ENCODE measurements at places on chromosomes 2 and 18.

DNA sequence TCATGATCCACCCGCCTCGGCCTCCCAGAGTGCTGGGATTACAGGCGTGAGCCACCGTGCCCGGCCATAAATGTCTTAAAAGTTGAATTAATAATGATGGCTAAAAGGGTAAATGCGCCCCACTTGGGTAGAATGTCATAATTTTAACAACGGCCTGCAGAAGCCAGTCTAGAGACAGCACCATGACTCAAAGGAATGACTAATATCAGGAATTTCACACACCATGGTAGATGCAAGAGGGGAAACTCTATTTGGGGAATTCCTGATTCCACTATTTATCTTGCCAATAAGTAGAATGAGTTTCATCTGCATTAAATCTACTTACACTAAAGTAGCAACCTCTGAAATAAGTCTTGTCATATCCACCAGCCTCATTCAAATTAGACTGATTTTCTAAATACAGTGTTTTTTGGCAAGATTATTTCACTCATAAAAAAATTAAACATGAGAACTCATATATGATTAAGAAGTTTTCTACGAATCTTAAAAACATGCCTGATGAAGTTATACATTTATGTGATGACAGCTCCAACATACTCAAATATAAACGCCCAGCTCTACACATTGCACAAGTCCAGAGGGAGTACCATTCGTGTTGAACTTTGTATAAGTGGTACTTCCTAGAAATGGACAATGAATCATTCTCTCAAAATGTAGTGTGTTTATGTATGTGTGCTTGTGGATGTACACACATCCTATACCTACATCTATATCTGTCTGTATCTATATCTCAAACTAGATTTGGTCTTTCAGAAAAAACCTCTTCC lies 309.7 kb downstream of the IRS1 start:
- DNase-seq, result no peak

DNA sequence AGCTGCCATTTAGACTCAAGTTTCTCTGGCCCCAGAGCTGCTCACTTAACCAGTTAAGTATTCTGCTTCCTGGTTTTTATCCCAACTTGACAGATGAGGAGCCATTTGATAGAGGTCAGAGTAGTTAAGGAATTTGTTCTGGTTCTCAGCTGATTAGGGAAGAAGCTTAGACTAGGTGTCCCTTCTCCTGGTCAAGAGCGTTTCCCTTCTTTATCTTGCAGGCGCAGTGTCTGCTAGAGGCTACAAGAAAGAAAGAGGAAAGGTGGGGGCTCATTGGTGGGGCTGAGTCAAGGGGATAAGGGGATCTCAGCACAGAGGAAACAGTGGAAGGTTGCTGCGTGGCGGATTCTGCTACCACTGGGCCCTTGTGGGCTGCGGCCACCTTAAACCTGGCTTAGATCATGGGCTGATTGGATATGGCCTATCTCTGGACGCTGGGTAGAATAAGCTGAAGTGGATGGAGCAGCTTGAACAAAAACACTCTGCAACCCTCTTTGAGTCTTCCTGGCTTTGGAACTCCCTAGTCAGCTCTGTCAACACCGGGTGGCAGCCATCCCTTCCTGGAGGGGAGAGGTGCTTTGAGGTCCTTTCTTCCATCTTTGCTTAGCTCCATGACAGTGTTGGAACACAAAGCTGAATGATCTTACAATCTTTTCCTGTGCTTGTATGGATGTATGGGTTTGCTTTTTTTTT lies 70.8 kb downstream of the QPCT start:
- no peak for DNase-seq

GRCh38 chr18:785242-785641 lies 26.8 kb downstream of the YES1 start:
- no peak for DNase-seq

DNA sequence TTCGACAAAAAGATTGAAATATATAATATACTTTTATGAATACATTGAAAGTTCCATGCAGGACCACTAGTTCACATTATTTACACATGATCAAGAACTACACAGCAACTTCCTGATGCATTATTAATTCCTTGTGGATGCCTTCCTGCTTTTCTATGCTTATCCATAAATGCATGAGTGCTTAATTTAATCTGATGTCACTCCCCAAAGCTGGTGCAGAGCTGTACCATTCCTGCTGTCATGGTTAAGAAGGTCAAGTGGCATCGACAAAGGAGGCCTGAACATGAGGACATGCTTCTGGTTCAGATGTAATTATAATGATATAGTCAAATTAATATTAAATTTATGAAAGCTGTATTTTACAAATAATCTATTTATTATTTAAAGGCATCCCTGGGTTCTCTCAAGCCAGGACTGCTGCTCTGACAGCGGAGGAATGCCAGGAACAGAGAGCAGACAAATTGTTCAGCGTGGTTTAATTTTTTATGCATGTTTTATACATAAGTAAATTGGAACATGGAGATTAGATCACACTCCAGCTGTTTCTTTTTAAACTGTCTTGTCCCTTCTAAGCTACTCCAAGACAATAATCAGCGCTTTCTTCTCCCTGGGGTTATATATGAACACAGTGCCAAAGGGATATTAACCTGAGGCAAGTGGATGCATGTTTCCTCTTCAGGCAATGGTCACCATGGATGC lies 307.3 kb upstream of the CNTNAP5 start:
- no peak for DNase-seq

DNA sequence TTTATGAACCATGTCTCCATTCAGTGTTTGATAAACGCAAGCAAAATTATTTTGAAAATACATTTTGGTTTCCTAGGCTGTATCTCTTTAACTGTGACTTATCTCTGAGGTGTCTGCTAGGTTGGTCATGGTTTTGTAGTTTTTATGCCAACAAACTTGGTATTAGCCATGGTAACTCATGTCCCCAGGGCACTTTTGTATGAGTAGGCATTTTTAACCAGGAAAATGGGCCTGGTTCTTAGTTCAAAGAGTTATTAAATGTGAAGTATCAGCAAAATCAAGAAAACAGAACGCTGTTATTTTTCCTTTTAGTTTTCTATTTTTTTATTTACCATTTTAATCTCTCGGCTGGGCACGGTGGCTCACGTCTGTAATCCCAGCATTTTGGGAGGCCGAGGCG lies 179.3 kb upstream of the LHCGR start:
- no peak for DNase-seq

- DNase-seq, result no peak
Measured at GRCh38 chr2:18889565-18890332, 300.4 kb upstream of the NT5C1B start.

DNA sequence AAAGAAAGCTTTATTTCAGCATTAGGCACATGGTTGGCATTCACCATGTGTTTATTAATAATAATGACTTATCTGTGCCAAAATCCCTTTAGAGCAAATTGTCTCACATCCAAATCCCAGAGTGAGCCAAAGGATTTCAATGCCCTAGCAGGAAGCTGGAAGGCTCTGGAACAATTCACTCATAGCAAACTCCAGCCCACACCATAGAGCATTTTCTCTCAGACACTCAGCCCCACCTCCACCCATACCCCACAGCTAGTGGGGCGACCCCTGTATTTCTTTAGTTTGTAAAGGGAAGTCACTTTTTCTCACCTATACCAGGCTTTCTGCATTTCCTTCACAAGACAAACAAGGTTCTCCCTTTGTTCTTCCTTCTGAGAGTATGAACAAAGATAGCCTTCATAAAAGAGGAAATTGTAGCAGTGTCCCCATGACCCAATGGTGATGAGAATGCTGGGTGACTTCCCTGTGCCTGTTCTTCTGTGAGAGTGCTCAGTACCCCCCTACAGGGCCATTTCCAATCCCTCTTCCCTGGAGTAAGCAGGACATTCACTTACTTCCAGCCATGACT lies 100.1 kb upstream of the APCDD1 start:
- no peak for DNase-seq

GRCh38 chr2:240179186-240179815 lies 38.8 kb upstream of the OTOS start:
- DNase-seq, result no peak

- DNase-seq, result no peak
Measured at GRCh38 chr2:143675021-143675420, 545.8 kb downstream of the ARHGAP15 start.

- DNase-seq, result no peak
Measured at GRCh38 chr2:177403838-177404237, 11.3 kb downstream of the AGPS start.

GRCh38 chr2:226333388-226333787 lies 466.2 kb downstream of the IRS1 start:
- no peak for DNase-seq

- no peak for DNase-seq
Measured at GRCh38 chr2:60414495-60415138, 138.8 kb downstream of the BCL11A start.

GRCh38 chr2:97656905-97657587 lies 6.8 kb downstream of the ACTR1B start:
- DNase-seq, result no peak

- no peak for DNase-seq
Measured at GRCh38 chr2:32355976-32356680, 695 bp upstream of the BIRC6 start.

DNA sequence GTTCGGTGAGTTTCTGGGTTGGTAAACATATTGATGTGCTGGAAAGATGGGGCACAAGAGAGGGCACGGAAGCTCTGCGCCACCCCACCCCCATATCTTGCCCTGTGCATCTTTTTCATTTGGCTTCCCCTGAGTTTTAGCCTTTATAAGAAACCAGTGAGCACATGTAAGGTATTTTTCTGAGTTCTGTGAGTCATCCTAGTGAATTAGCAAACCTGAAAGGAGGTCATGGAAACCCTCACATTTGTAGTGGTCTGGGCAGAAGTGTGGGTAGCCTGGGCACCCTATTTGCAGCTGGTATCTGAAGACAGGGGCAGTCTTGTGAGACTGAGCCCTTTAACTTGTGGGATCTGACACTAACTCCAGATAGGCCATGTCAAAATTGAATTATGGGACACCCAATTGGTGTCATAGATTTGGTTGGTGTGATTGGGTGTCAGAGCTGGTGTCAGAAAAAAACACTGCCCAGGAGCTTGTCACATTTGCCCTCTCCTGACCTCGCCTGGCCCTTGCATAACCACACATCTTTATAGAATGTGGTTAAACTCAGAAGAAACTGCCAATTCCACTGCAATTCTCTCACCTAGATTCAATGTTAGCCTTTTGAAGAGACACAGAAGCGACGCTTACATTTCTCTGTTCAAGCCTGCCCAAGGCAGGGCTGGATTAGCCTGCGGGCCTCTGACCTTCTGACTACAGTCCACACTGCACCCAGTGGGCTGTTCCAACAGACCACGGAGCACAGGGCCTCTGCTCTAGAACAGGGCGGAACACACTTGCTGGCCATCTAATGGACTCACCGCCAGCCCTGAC lies 12.0 kb upstream of the GALM start:
- peak; percentile 40 for DNase-seq

GRCh38 chr2:174222154-174222553 lies 26.2 kb downstream of the OLA1 start:
- DNase-seq, result no peak

DNA sequence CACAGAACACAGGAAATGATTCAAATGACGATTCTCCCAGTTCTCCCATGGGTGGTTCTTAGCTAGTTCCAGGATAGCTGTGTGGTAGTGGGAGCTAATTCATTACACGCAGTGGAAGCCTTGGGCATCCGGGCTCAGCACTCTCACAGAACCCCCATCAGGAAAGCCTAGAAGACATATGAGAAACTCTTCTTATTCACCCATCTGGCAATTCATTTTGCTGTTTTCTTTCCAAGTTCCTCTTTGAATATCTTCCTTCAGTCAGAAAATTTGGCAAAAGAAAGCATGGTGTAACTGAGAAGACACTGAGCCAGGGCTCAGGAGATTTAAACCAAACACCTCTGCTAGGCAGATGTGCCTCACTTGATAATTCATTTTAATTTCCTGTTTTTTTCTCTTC lies 85.2 kb upstream of the FN1 start:
- no peak for DNase-seq

DNA sequence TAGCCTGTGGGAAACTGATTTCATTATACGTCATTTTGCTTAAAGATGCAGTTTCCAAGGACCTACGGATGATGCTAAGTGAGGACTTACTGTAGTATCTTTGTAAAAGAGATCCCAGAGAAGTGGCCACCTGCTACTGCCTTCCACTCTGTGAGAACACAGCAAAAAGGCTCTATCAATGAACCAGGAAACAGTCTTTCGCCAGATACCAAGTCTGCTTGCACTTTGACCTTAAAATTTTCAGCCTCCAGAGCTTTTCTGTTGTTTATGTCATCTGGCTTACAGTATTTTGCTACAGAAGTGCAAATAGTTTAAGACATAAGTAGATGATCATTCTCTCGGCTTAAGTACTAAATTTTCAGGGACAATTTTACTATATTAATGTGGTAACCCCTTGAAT lies 847.9 kb upstream of the CHAC2 start:
- no peak for DNase-seq

- no peak for DNase-seq
Measured at GRCh38 chr2:81050580-81051095, 746.1 kb upstream of the LRRTM1 start.

- DNase-seq, result no peak
Measured at GRCh38 chr2:36356990-36357846, 1.6 kb downstream of the CRIM1 start.

- no peak for DNase-seq
Measured at GRCh38 chr2:130972410-130972809, 120.8 kb downstream of the FAM168B start.

All from stimulated activated CD4-positive, alpha-beta T cell treated with anti-CD3 and anti-CD28 coated beads, Interleukin-1b, Interleukin-23, amount 100 ng/mL, for 1 hour (primary cell).